Testis (tissue), 5 donors: ENCODE measurements at places on chromosomes 1 and 21.

DNA sequence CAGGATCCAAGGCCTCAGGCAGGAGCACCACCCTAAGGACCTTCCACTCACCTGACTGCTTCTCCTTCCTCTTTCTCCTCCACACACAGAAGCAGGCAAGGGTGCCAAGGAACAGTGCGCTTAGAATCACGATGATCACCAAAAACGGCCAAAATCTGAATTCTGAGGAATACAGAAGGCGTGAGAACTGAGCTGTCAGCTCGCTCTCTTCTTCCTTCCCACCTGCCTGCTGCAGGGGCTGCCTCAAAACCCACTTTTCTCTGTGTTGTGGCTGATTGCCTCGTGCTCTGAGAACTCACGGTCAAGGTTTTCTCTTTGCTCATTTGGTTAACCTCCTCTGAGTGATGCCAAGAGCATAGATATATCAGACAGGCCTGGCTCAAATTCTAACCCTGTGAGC lies 23.8 kb downstream of the CD244 start:
- DNase-seq = no peak

GRCh38 chr1:193685986-193686385 lies 499.6 kb upstream of the B3GALT2 start:
- no peak for DNase-seq

DNA sequence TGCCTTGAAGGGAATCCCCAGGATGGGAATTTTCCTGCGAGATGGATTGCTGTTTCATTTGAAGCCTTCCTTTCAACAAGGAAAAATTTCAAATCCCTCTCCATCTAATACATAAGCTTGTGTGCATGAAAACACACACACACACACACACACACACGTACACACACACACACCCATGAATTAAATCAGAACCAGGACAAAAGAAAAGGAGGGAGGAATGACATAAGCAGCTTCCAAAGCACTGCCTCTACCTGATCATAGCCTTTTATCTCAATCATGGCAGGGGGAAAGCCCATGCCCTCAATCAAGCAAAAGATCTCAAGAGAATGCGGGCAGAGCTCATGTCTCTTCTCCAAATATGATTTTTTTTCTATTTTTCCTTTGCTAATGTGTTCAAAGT lies 139.7 kb downstream of the SLC44A5 start:
- no peak for DNase-seq

DNA sequence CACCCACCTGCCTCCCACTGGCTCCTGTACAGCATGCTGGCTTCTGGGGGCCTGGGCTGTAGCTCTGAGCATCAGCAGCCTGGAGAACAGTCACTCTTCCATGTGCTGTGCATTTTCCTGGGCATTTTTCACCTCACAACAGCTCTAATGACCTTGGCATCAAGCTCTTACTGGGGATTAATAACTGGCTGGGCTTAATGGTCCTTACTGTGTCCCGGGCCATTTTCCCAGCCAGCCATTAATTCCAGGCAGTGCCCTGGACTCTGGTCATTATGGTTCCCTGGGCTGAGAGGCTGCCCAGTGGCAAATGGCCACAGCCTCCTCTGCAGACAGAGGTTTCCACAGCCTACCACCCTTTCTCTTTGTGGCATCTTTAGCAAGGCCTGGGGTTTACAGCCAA lies 171.8 kb downstream of the ST6GALNAC5 start:
- no peak for DNase-seq

GRCh38 chr1:64823691-64824476 lies 79.0 kb downstream of the RAVER2 start:
- DNase-seq = peak; percentile 85

GRCh38 chr1:12447307-12447706 lies 170.7 kb downstream of the DHRS3 start:
- DNase-seq = no peak

GRCh38 chr1:153292185-153292584 lies 20.6 kb downstream of the PGLYRP3 start:
- no peak for DNase-seq

- no peak for DNase-seq
Measured at GRCh38 chr1:159406821-159407220, 25.2 kb upstream of the OR10J4 start.

GRCh38 chr1:94926126-94926914 lies 590 bp downstream of the CNN3 start:
- peak; percentile 38 for DNase-seq

GRCh38 chr1:76219366-76219818 lies 144.8 kb downstream of the ST6GALNAC3 start:
- DNase-seq = no peak

DNA sequence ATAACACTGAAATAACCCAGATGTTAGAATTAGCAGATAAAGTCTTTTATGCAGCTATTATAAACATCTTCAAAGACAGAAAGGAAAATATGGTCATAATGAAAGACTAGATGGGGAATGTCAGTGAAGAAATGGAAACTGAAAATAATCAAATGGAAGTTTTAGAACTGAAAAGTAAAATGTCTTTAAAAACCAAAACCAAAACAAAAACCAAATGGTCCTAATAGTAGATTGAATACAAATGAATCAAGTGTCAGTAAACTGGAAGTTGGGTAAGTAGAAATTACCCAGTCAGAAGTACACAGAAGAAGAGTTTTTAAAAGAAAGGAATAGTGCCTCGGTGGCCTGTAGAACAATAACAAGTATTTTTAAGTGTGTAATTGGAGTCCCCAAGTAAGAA lies 72.7 kb downstream of the SYCP1 start:
- no peak for DNase-seq

DNA sequence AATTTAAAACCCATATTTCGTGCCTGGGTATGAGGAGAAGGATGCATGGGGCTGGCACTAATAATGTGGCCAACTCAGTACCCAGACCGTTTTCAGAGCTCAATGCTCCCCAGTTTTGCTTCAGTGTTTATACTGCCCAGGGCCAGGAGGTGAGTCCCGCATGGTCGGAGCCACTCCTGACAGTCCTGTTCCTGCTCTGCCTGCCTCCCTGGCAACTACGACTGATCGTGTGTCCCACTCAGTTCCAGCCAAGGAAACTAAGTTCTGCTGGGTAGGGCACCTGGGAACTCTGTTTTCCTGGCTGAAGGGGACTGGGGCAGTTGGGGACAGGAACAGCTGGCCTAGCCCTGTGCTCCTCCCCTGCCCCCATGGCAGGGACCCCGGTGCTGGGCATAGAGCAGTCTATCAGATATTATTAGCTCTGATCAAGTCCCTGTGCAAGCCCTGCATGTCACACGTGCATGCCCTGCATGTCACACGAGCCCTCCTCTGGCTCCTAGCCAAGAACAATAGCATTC lies 19.2 kb downstream of the S100A7 start:
- DNase-seq = no peak

- DNase-seq = no peak
Measured at GRCh38 chr1:115761601-115762302, 6.8 kb downstream of the CASQ2 start.

- DNase-seq = no peak
Measured at GRCh38 chr1:208766832-208767231, 522.6 kb upstream of the PLXNA2 start.

- DNase-seq = no peak
Measured at GRCh38 chr1:20307026-20307425, 16.4 kb downstream of the VWA5B1 start.

DNA sequence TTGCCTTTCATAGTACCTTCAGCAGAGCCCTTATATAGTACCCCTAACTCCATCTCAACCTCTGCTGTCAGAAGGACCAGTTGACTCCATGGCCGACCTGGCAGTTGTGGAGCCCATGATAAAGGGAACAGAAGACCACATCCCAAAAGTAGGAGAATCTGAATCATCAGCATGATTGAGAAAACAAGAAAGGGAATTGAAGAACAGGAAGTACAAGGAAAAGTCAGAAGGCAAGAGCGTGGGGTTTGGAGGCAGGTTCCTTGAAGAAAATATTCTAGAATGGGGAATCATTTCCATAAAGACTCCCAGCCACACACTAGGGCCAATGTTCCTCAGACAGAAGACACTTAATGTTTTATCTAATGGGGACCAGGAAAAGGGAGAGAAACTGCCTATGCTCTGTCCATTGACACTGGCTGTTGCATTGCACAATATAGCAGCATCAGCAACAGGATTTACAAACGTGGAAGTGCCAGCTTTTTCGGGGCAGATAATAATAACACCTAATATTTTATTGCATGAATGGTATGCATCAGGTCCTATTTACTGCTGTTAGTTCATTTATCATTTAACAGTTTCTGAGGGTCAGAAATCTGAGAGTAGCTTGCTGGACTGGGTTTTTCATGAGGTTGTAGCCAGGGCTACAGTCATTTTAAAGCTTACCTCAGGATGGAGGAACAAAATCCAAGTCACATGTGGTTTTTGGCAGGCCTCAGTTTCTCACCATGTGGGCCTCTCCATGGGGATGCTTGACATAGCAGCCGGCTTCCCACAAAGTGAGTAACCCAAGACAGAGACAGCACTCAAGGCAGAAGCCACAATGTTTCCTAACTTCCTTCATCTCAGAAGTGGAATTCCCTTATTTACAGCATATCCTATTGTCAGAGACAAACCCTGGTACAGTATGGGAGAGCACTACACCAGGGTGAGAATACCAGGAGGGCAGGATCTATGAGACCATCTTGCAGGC lies 483.4 kb downstream of the PLPP3 start:
- no peak for DNase-seq

- DNase-seq = no peak
Measured at GRCh38 chr1:2583331-2583791, 3.2 kb upstream of the PRXL2B start.

GRCh38 chr1:10973552-10973951 lies 38.9 kb upstream of the TARDBP start:
- peak; percentile 64 for DNase-seq

GRCh38 chr1:184569106-184569505 lies 182.3 kb downstream of the C1orf21 start:
- DNase-seq = no peak

GRCh38 chr1:193060406-193060805 lies 994 bp downstream of the RO60 start:
- no peak for DNase-seq

DNA sequence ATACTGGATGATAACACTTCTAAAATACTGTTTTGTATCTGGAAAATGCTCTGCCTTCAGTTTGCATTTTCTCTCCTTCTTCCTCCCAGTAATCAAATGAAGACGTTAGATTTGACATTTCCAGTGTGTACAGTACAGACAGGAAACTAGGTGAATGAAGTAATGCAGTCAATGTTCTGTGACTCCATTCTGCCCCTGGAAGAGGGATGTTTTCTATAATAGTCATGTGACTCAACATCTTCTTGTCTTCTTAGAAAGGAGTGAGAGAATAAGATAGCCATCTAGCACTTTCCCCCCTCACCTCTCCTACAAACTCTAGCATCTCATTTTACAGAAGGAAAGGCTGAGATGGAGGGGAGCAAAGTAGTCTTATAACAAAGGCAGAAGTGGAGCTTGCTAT lies 77.6 kb downstream of the DDR2 start:
- DNase-seq = no peak

DNA sequence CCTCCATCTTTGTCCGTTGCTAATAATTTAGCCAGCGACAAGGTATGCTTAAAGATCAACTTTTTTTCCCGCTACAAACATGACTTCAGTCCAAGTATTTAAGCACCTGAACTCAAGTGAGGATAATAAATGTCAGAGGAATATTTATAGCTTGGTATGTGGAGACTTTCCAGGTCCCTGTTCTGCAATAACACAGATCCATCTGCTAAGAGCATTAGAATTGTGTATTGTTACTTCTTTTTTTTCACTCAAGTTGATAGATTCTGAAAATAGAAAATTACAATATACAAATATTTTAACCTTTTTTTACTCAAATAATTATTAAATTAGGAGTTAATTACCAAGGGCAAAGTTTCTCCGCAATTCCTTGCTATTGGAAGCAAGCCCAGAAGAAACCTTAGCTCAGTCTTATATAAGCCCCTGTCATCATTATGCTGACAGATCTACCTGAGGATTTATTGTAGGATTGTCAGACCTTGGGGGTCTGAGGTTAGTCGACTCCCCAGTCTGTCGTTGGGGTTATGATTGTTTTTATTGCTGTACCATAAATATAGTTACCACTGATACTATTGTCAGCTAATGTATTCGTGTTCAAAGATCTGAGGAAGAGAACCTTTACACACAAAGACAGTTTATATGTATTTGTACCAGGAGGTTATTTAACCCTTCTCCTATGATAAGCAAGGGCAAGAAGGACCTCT lies 337.9 kb downstream of the TBX15 start:
- no peak for DNase-seq

- peak; percentile 32 for DNase-seq
Measured at GRCh38 chr1:212667223-212668139, 32.2 kb downstream of the BATF3 start.

DNA sequence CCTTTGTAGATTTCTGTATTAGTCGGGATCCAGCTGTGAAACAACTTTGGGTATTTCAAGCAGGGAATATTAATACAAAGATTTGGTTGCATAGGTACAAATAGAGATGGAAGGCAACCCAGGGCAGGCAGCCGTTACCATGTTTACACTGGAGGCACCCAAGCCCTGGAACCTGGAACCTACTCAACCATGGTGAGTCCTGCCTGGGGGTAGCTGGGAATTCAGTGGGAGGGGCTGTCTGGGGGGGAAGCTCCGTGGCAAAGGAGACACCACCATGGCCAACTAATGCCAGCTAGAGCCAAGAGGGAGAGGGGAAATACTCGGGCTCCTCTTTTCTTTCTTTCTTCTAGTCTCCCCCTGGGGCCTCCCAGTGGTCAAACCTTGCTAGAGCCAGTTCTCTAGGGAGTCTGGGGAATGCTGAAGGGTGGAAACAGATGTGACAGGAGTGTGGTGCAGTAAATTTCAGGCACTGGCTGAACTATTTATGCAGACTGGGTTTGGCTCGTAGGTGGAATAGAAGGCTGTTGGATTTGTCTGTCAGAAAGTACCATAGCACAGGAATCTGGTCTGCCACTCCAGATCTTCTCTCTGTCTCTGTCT lies 91.9 kb upstream of the CACNA1E start:
- no peak for DNase-seq

DNA sequence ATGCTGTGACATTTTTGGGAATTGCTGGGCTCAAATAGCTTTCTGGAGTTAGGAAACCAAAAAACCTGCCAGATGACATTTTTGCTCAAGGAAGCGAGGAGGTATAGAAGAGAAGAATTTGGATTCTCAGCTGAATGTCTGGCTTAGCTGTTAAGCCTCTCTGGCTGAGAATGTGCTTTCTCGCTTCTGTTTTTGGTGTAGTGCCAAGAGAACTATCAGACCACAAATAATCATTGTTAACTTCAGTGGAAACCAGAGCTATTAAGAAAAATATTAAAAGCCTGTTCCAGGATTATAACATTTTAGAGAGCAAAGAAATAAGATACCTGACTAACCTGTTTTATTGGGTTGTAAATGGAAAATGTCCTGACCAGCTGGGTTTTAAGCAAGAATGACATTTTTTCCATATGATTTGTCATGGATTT lies 39.5 kb upstream of the DIPK1A start:
- no peak for DNase-seq

GRCh38 chr1:197798492-197798891 lies 23.2 kb upstream of the DENND1B start:
- no peak for DNase-seq

DNA sequence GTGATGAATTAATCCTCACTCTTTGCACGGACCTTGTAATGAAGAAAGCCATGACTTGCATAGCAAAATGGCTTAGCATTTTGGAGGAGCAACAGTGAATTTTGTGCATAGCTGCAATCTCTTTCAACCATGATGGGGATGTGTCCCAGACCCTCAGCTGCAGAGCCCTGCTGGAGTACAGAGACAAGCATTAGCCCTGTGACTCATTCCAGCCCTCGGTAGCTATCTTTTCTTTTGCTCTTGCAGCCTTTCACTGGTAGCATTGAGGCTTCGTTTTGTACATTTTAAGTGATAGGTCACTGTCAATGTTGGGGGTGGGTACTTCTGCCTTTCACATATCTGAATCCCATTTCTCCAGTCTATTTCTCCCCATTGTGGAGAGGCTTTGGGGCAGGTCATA lies 58.4 kb downstream of the SLC35F3 start:
- DNase-seq = no peak

GRCh38 chr1:204568576-204569315 lies 52.5 kb downstream of the MDM4 start:
- DNase-seq = no peak
